Karpas-422 (cell line): ENCODE measurements at places on chromosomes 1 and 21. TPM values are rescaled to one million over a fixed set of nuclear protein-coding genes. Genes with fewer than 3 reads are reported as not detected.

ARHGAP30 gene
- 36.5 and 59.6 TPM in 2 replicates for total RNA-seq

LYPLAL1 gene
- 24.3 and 85.1 TPM in 2 replicates for total RNA-seq

CELA2B gene
- total RNA-seq: not detected in 2 replicates

DNA sequence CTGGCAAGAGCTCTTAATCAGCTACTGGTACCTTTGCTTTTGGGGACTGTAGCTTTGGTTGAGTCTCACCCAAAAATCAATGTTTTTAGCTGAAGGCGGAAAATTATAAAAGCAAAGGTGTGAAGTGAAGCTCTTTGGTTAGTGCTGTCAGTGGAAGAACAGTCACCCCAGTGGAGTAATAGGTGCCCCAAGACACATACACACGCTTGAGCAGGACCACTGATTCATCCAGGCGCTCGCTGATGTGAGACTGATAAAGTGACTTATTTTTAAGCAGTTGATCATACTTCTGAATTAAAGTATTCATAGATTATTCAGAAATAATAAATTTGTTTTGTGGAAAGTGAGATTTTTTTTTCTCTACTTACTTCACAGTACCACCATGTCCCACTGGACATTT lies 37.1 kb downstream of the TGFB2 start:
- H3K27ac ChIP-seq: no peak overlapping the region
- DNase-seq: no peak
- H3K4me1 ChIP-seq: no peaks in the 10 kb centered on the region
- no peaks in the 10 kb centered on the region for H3K27me3 ChIP-seq
- no peaks in the 10 kb centered on the region for H3K36me3 ChIP-seq

- no peak for DNase-seq
- H3K4me3 ChIP-seq: no peak overlapping the region
- no peak overlapping the region for H3K27ac ChIP-seq
- peaks cover 59% of the 10 kb centered on the region for H3K36me3 ChIP-seq
- H3K27me3 ChIP-seq: no peaks in the 10 kb centered on the region
- H3K4me1 ChIP-seq: no peaks in the 10 kb centered on the region
Observed at GRCh38 chr1:160238408-160238807, 23.9 kb downstream of the DCAF8 start.

DNA sequence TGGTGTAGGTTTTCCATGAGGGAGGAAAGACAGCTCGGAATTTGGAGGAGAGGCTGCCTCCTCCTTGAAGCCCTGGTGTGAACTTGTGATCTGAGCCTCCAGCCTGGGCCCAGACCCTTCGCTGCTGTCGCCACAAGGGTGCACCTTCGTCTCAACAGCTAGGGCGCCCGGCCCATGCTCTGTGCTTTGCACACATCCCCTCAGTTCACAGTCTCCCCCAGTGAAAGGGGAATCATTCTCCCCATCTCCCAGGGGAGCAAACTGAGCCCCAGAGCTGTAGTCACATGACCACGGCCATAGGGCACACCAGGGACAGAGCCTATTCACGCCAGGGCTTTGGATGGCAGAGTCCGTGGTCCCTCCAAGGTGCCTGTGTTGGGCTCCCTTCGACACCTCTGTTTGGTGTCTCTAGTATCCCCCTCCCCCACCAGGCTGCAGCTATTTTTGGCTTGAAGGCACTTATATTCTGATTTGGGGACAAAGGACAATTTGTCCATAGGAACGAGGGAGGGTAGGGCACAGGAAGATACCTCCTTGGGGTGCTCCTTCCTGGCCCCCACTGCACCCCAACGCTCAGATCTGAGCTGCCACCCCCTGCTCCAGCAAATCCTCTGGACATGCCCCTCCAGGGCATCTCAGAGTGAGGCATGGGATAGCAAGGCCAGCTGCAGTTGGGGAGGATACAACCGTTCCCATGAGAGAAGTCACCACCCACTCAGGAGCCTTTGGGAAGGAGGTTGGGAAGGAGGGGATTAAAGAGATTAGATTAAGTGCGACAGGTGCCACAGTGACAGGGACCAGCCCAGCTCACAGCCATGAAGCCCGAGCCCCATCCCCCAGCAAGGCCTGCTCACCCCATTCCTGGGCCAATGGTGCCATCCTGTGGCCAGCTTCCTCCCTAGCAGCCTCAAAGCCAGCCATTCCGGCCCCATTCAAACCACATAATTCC lies 15.7 kb downstream of the MATN1 start:
- H3K4me3 ChIP-seq: peak overlapping the region; percentile 20; the same call in 1 of the 2 replicates
- peaks cover 25% of the 10 kb centered on the region for H3K4me1 ChIP-seq
- H3K36me3 ChIP-seq: no peaks in the 10 kb centered on the region
- DNase-seq: peak; percentile 93

DNA sequence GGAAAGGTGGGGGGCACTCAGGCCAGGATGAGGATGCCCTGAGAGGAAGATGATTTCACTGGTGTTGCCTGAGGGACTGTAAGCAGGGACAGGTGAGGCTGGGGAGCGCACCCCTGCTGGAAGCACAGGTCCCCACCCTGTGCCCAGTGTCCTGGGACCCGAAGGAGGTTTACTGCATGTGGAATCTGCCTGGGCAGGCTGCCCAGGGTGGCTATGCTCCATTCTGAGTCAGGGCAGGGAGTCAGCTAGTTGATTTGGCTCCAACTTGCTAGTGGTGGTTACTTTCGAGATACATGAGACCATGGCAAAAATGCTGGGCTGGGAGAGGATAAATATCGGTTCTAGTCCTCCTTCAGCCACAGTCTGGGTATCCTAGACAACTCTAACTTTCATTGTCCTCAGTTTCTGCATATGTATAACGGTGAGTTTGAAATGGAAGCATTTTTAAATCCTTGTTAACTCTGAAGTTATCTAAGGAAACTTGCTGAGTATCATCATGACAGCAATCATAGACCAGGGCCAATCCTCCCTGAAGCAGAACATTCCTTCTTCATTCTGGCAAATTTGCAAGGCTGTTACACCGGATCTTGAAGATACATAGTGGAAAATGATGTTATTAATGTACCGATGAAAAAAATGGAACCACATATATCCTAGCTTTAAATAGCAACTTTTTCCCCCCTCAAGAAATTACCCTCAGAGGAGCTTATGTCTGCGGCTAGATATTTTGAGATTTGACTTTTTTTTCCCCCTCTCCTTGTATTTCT lies 7.7 kb downstream of the TLR5 start:
- H3K4me1 ChIP-seq: peaks cover 5% of the 10 kb centered on the region; the same call in 1 of the 2 replicates
- DNase-seq: no peak
- H3K4me3 ChIP-seq: no peak overlapping the region
- H3K27me3 ChIP-seq: 0 out of 2 replicates have a peak, but pooled peaks cover 2% of the 10 kb centered on the region

DNA sequence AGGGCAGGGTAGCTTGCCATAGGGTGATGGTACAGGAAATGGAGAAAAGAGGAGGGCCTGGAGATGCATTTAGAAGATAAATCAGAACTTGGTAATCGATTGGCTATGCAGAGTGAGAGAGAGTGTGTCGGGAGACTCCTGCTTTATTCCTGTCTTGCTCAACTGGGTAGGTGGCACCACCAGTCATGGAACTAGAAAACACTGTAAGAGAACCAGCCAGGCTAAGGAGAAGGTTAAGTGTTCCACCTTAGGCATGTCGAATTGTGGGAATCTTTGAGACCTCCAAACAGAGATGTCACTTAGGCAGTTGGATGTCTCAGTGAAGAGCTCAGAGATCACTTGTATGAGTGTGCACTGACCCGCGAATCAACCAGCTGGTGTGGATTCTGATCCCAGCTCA lies 28.7 kb upstream of the RD3 start:
- H3K27me3 ChIP-seq: no peaks in the 10 kb centered on the region
- H3K36me3 ChIP-seq: no peaks in the 10 kb centered on the region
- no peak overlapping the region for H3K4me3 ChIP-seq
- H3K4me1 ChIP-seq: peaks cover 4% of the 10 kb centered on the region
- DNase-seq: no peak
- H3K27ac ChIP-seq: no peak overlapping the region

DNA sequence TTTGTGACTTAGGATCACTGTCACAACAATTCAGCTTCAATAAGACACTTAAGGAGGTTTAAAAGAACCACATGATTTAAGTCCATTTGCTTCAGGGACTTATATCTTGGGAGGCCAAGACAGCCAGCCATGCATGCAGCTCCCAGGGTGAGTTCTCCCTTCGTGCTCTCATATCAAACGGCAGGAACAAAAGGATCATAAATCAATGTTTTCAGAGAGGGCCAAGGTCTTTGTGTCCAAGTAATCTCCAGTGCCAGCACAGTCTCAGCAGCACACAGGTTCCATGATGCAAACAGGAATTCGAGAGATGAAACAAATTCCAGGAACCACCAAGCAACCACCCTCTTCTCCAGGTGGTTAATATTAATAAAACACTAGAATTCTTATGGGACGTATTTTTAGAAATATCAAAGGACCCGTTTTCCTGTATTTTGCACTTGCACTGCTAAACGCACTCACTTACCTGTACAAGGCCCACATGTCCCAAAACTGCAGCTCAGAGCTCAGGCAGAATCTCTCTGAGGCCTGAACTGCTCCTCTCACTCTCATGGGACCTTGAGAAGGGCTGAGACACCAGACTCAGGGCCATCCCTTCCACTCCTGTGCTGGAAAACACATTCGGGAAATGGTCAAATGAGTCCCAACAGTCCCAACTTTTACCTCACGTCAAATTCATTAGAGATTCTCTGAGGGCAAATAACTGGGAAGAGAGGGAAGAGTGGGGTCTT lies 100.0 kb upstream of the RAB4A start:
- no peak overlapping the region for H3K27ac ChIP-seq
- no peaks in the 10 kb centered on the region for H3K27me3 ChIP-seq
- no peak overlapping the region for H3K4me3 ChIP-seq
- peak; percentile 29 for DNase-seq

DNA sequence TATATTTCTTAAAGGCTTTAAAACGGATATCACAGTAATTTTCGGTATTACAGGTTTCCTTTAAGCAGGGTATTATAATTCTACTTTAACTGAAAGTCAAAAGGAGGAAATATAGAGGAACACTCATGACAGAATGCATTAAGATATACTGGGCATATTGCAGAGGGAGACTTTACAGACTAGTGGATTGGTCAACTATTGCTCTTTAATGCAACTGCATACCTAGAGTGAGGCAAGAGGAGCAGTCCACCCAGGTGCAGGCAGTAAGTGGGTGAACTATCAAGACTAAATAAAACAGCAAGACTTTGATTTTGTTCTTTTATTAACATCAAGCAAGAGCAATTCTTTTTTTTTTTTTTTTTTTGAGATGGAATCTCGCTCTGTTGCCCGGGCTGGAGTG lies 10.5 kb downstream of the SCAF4 start:
- no peak for DNase-seq
- H3K27me3 ChIP-seq: no peaks in the 10 kb centered on the region
- peaks cover 3% of the 10 kb centered on the region; the same call in 1 of the 2 replicates for H3K36me3 ChIP-seq
- no peak overlapping the region for H3K4me3 ChIP-seq
- peak overlapping the region; percentile 27; the same call in 1 of the 2 replicates for H3K27ac ChIP-seq

DNA sequence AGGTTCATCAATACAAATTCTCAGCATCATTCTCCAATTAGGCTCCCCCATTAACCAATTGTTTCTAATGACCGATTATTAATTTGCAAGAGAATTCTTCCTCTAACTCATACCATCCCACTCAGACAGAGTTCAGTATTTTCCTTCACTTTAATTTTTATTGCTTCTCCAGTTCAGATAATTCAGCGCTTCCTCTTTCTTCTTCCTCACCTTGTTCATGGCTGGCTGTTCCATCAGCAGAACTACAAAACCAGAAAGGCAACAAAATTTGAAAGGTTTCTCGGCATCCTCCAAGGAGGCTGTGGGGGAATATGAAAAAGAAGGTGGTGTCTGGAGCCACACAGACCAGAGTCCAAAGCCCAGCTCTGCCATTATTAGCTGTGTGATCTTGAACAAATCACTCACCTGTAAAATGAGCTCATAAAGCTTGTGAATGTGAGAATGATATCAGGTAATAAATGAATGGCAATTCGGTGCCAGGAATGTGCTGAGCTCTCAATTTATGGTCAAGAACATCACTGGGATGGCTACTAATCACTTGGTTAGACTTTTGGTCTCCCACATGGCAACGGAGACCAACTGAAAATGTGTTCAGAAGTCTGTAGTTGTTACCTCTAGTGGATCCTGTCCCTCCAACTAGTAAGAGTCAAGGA lies 11.7 kb upstream of the ZNF436 start:
- H3K27me3 ChIP-seq: no peaks in the 10 kb centered on the region
- no peak for DNase-seq
- no peaks in the 10 kb centered on the region for H3K4me1 ChIP-seq
- no peak overlapping the region for H3K27ac ChIP-seq

GRCh38 chr1:46219551-46220520 lies 16.7 kb downstream of the LURAP1 start:
- no peak for DNase-seq
- no peak overlapping the region for H3K4me3 ChIP-seq
- peaks cover 3% of the 10 kb centered on the region; the same call in 1 of the 2 replicates for H3K4me1 ChIP-seq
